Astrocyte (in vitro differentiated cells and primary cell): ENCODE measurements at places on chromosomes 4 and X.

DNA sequence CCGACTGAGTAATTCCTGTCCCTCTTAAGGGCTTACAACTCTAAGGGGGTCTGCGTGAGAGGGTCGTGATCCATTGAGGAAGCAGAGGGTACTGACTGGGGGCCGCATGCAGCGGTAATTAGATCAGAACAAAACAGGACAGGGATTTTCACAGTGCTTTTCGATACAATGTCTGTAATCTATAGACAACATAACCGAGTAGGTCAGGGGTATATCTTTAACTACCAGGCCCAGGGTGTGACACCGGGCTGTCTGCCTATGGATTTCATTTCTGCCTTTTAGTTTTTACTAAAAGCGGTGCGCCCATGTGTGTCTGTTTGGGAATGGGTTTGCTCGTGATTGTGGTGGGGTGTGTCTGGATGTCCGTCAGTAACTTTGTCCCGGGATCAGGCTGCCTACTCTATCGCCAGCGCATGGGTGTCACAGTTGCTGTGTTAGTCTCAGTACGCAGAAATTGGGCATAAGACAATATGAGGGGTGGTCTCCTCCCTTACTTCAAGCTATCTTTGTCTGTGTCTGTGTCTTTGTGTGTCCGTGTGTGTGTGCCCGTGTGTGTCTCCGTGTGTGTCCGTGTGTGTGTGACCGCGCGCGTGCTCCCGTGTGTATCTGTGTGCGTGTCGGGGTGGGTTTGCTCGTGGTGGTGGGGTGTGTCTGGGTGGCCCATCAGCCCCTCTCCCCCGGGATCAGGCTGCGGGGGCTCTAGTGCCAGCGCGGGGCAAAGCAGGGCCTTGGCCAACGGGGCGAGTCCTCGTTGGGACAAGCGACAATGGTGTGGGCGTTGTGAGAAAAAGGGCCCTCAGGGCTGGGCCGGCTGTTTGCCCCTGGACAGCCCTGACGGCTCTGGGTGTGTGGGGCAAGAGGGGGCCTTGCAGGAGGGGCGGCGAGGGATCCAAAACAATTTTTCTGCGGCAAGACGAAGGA lies 10.4 kb downstream of the FRG2 start:
- DNase-seq = no peak

DNA sequence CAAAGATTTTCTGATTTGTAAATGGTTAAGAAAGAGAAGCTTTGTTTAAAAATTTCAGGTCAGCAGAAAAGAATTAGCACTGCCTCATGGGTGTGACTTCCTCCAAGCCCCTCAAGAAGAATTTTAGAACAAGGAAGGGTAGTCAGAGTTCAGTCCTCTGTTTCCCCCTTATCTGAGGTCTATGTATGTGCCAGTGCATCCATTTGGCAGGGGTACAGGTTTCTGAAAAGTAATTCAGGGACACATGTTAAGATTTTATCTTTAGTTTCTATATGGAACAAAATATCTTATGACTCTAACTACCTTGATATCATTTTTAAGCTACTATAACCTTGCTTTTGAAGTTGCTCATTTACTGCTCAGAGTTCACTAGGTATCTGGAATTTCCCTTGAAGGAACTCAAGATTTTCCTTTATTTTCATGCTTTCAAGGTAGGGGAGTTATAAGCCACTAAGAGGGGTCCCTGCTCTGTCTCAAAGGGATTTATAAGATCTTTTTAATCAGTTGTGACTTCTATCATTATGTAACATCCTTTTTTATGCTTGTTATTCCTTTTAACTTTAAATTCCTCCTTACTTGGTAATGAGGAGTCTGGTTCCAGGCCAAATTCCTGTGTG lies 24.4 kb upstream of the PLK4 start:
- no peak for DNase-seq

GRCh38 chrX:24682739-24683432 lies 10.8 kb upstream of the POLA1 start:
- no peak for DNase-seq

DNA sequence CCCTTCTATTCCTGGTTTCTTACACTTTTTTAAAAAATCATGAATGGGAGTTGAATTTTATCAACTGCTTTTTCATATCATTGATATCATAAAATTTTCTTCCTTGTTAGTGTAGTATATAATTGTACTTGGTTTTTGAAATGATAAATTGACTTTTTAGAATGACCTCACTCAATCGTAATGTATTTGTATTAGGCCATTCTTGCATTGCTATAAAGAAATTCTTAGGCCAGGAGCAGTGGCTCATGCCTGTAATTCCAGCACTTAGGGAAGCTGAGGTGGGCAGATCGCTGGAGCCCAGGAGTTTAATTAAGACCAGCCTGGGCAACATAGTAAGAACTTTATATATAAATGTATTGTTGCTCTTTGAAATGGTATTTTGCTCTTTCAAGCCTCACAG lies 6.3 kb downstream of the EXOC1 start:
- DNase-seq = peak; percentile 19

DNA sequence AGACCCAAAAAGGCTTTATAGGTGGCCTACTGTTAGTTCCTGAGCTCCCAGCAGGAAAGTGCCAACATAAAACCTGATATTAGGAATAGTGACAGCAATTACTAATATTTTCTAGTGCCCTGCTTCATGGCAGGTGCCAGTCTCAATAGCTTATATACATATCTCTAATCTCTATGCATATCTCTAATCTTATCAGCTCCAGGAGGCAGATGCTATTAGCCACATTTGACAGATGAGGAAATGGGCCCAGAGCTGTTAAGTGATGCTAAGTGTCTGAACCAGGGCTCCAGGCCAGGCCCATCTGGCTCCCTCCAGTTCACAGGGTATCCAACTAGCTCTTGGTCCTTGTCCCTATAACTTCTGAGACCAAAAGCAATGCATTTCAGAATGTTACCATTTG lies 142.5 kb downstream of the CHIC2 start:
- no peak for DNase-seq

DNA sequence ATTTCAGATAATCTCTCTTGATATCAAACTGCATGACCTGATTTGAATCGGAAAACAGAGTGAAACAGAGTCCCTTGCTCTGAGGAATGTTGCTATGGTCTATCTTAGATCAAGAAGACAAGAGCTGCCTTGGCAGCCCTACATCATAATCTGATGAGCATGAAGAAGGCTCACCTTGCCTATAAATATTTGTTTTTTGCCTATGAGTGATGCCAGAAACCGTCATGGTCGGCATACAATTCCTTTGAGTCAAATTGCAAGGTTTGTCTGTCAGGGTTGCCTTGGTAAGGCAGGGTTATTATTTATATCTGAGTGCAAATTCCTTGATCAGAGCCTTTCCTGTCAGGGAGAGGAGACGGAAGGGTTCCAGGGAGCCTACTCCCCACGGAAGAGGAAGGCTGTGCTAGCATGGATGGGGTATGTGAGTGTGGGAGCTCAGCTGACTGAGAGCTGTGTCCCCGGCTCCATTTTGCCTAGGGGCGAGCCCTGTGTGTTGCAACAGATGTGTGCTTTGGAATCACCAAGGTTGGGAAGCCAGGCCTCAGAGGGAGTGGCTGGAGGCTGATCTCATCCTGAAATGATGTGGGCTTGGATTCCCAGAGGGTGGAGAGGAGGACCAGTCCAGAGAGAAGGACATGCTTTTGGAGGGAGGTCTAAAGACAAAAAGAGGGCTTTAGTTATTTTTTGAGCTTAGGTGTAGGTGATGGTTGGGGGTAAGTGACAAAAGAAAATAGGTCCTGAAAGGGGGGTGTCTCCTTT lies 43.6 kb downstream of the RTL9 start:
- DNase-seq = peak; percentile 65

GRCh38 chr4:112348488-112349158 lies 51.5 kb downstream of the ALPK1 start:
- peak; percentile 53 for DNase-seq

DNA sequence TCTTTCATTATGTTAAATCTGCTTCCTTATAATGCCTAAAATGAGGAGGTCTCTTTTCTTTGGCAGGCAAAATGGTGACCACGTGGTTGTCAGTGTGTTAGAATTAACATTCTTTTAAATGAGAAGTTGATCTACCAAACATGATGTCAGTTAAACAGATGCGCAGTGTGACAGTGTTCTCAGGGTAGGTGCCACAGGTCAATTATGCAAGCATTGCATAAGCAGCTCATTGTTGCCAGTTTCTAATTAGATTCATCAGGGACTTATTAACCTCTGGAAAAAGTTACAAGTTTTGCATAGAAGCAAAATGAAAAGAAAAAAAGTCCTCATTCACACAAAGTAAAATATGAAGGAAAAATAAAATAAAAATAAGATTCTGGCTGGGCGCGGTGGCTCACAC lies 324.1 kb upstream of the GALNT7 start:
- no peak for DNase-seq

- no peak for DNase-seq
Measured at GRCh38 chr4:8201321-8201781, 2.3 kb downstream of the SH3TC1 start.

DNA sequence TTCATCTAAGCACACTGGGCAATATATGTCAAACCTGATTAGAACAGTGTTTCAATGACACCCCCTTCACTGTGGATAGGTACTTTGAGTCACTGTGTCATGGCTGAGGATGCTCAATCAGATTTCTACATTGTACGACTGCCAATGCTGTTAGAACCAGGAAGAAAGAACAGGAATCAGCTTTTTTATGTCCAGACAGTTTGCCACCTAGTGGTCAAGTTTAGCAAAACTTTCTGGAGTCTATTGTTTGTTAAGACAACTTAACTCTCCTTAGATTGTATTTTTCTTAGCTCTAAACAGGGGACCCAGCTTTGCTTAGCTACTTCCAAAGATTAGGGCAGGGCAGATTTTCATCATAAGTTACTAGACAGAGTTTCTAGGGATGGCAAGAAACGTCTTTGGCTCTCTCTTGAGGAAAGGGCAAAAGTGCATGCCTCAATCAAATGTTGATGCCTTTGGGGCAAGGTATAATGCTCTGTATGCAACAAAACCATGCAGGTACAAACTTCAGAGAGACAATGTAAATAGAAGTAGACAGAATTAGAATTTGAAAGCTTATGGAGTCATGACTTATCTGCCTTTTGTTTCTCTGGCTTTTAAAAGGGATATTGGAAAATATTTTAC lies 40.5 kb upstream of the BMP3 start:
- peak; percentile 42 for DNase-seq

GRCh38 chr4:41012293-41012692 lies 202.0 kb downstream of the APBB2 start:
- DNase-seq = peak; percentile 44

DNA sequence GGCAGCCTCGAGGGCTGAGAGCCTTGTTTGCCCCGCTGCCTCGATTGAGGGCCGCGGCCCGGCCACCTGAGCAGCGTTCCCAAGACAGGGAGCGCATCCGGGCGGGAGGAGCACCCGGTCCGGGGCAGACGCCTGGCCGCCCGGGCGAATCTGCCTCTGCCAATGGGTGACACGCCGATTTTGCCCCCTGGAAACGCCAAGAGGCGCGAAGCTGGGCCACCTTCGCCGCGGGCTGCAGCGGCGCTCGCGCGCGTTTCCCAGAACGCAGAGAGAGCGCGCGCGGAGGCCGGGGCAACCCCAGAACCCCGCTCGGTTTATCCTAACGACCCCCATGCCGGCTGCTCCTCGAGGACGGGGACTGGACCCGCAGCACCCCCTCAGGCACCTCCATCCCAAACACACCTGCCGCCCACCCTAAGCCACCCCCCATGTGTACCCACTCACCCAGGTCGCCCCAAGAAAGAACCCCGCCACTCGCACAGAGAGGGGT lies 575 bp downstream of the MAP7D2 start:
- no peak for DNase-seq

DNA sequence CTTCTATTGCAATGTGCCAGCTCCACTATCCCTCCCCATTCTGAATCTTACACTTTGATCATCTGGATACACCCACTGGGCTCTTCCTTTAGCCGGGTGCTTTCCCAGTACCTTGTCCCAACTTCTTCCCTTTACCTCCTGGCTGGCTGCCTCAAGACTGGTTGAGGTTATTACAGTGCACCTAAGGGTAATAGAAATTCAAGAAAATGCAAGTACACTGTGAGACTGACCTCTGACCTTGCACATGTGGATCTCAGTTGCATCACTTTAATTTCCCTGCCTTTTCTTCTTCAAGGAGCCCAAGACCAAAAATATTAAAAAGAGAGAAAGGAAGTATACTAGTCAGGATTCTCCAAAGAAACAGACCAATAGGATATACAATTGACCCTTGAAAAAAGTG lies 53.9 kb upstream of the NOCT start:
- DNase-seq = no peak

GRCh38 chr4:77827343-77827742 lies 8.2 kb upstream of the CNOT6L start:
- no peak for DNase-seq

DNA sequence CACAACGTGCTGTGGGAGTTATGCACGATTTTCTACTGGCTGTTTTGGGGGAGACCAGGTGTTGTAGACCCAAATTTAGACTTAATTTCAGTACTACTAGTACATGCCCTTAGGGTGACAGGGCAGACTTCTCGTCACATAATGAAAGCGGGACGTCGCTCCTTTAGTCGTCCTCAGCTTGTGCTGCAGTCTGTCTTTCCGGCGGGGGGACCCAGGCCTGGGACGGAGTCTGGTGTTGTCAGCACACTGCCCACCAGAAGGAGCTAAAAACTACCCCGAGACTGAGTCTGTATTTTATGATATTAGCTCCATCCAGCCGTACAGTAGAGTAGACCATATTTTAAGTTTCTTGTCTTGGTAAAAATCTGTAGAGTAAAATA lies 35.5 kb downstream of the NOP14 start:
- DNase-seq = no peak

GRCh38 chr4:85833302-85833701 lies 358.4 kb downstream of the ARHGAP24 start:
- DNase-seq = no peak

- no peak for DNase-seq
Measured at GRCh38 chrX:80550722-80551121, 130.5 kb downstream of the TENT5D start.

GRCh38 chr4:140254651-140255299 lies 100.8 kb upstream of the MAML3 start:
- no peak for DNase-seq

- peak; percentile 33 for DNase-seq
Measured at GRCh38 chrX:104172788-104173187, 6.5 kb downstream of the FAM199X start.

DNA sequence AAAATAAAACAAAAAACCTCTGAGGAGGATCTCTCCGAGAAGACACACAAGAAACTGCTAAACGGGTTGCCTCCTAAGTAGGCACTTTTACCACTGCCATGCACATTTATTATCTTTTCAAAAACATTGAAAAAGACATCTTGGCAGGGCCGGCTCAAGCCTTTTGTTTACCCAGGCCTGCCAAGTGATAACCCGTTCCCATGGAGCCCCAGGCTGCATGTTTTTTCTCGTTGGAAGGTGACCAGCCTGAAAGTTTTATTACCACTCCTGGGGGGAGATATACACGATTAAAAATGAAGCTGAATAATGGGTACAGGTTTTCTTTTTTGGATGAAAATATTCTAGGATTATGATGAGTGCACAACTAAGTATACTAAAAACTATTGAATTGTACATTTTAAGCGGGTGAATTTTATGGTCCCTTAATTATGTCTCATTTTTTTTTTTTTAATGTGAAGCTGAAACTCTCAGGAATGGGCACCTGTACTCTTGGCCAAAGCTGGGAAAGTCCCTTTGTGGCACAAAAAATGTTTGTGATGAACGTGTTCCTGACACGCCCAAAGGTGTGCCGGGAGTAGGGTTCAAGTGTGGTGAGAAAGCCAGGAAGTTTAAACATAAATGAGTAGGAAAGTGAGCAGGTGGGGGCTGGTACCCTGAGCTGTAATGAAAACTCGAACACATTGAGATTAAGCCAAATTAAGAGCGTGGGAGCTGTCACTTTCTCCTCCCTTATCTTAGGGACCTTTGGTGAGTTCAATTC lies 1.5 kb upstream of the MAP7D2 start:
- no peak for DNase-seq
